D721Med (cell line): ENCODE measurements at places on chromosomes 5 and 9.

DNA sequence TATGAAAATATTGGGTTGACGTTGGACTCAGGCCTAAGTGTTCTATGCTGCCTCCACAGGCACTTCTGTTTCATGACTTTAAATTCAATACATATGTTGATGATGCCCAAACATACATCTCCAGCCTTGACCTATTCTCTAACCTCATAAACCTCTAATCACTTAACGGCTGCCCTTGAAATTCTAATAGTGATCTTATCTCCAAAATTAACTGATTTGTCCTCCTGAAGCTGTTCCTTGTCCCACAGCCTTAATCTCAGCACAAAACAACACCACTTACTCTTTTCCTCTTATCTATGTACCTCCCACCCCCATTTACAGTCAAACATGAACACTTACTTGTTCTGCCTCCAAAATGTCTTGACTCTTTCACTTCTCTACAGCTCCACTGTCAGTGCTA, 43.3 kb downstream of the FGF10 start:
- DNase-seq = no peak

DNA sequence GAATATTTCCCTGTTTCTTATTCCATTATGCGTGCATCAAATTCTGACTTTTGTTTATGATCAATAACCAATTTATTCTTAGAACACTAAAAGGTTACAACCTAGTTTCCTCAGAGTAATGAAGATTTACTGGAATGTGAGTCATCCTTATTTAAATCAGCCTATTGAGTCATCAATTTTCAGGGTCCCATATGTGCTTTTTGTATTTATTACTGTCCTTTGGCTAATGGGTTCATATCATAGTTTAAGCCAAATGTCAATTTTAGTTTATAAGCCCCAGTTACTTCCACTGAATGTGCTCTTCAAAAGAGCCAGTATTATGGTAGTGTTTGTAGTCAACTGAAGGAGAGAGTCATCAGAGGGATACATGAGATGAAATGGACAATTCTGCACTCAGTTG, 359.2 kb downstream of the PRR16 start:
- no peak for DNase-seq

- DNase-seq = no peak
These were observed 51.8 kb downstream of the ATG10 start for GRCh38 chr5:82023644-82024043.

GRCh38 chr9:98972716-98973115, 29.0 kb downstream of the COL15A1 start:
- DNase-seq = no peak

- no peak for DNase-seq
These were observed 127.5 kb upstream of the PLCXD3 start for GRCh38 chr5:41637869-41638268.

DNA sequence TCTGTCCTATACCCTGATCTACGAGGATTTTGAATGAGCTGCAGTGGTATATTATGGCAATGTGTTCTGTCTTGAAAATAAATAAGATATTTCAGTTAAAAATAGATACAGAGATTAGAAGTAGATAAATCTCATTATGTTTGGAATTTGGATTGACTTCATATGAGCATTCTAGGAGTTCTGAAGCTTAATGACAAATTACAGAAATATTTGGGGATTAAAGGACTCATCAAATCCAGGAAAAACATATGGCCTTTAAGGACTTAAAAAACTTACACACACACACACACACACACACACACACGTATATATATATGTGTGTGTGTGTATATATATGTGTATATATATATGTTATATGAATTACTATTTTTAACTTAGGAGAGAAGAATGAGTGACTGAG, 446.9 kb upstream of the CD180 start:
- no peak for DNase-seq

DNA sequence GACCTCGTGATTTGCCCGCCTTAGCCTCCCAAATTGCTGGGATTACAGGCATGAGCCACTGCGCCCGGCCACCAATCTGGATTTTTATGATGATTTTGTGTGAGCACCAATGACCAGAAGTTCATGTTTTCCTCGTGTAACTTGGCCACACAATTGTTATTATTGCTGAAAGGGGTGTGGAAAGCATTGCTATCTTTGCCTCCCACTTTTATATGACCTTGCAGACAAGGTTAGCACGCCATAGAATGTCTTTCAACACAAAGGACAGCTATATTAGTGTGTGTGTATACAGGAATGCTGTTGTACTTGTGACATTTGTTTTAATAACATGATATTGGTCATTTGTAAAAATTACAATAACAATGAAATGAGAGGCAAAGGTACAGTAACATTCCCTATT, 155.0 kb upstream of the ERCC6L2 start:
- no peak for DNase-seq

GRCh38 chr5:8474569-8474930, 605.6 kb downstream of the MTRR start:
- no peak for DNase-seq

- DNase-seq = no peak
These were observed 26.1 kb upstream of the AKNA start for GRCh38 chr9:114413861-114414301.

- no peak for DNase-seq
These were observed 13.1 kb upstream of the LPAR1 start for GRCh38 chr9:111051400-111051799.

DNA sequence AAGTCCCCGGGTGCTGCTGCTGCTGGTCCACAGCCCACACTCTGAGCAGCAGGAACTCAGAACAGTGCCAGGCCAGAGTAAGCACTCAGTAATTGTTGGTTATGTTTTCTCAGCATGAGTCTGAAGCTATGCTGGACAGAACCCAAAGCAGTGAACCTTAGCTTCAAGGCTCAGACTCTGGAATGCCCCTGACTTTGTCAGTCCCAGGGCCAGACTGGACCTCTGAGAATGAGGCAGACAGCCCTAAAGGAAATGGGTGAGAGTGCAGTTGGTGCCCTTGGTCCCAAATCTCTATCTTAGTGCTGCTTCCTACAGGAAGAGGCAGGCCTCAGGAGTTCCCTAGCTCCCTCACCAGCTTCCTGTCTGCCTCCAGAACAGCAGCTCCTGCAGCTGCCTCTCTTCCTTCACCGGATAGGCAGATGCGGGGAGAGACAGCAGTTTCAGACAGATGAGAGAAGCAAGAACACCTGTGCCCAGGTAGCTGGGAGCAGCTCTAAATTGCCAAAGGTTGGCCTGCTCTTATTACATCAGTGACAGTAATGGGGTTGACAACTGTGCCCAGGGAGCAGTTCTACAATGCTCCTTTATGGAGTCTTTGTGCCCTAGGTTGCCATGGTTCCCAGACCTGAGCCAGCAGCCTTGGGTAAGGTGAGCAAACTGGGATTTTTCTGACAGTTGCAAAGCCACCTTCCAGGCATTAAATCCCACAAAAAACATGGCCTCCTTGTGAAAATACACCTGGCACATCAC, 82.2 kb upstream of the CXCL14 start:
- no peak for DNase-seq

GRCh38 chr5:56327809-56328208, 94.7 kb upstream of the ANKRD55 start:
- no peak for DNase-seq

GRCh38 chr5:128216860-128217531, 133.4 kb downstream of the SLC12A2 start:
- no peak for DNase-seq

- no peak for DNase-seq
These were observed 140.1 kb downstream of the KDM4C start for GRCh38 chr9:6897898-6898302.

GRCh38 chr5:151758141-151758429, 346 bp downstream of the ATOX1 start:
- DNase-seq = no peak

- DNase-seq = no peak
These were observed 104.7 kb downstream of the DROSHA start for GRCh38 chr5:31427013-31427723.

DNA sequence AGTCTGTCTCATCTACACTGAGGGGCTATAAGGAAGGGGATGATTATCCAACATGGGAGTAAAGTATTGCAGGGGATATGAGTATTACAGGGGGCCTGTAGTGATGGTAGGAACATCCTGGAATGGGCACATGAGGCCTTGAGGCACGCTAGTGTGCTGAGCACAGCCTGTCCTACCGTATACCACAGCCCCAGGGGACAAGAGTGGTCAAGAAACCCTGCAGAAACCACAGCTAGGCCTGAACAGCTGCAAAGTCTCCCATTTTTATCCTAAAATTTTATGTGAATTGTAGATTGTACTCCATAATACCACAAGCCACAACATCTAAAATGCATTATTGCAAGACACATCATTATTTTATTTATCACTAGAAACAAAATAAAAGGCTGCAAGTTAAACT, 136.3 kb upstream of the ASTN2 start:
- no peak for DNase-seq

- DNase-seq = no peak
These were observed 3.7 kb upstream of the SCGB3A1 start for GRCh38 chr5:180595046-180595379.

- DNase-seq = no peak
These were observed 77.5 kb downstream of the RXRA start for GRCh38 chr9:134403682-134404301.

- DNase-seq = no peak
These were observed 2.1 kb upstream of the MYMK start for GRCh38 chr9:133526721-133527321.

- no peak for DNase-seq
These were observed 531.9 kb upstream of the CHD1 start for GRCh38 chr5:99460701-99461100.

DNA sequence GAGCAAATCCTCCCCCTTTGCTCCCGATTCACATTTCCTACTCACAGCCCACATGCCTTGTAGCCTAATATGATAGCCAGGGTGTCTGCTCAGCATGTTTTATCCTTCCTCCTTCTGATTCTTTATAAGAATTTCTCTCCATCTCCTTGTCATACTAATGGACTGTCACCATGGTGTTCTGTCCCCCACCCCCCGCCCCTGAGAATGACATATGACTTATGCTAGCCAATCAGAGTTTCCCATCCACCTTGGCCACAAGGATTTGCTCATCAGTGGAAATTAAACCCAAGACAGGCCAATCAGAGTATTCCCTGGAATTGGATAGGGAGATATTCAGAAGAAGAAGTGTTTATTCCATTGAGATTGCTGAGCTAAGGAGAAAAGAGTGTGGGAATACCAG, 16.0 kb downstream of the ABLIM3 start:
- no peak for DNase-seq

DNA sequence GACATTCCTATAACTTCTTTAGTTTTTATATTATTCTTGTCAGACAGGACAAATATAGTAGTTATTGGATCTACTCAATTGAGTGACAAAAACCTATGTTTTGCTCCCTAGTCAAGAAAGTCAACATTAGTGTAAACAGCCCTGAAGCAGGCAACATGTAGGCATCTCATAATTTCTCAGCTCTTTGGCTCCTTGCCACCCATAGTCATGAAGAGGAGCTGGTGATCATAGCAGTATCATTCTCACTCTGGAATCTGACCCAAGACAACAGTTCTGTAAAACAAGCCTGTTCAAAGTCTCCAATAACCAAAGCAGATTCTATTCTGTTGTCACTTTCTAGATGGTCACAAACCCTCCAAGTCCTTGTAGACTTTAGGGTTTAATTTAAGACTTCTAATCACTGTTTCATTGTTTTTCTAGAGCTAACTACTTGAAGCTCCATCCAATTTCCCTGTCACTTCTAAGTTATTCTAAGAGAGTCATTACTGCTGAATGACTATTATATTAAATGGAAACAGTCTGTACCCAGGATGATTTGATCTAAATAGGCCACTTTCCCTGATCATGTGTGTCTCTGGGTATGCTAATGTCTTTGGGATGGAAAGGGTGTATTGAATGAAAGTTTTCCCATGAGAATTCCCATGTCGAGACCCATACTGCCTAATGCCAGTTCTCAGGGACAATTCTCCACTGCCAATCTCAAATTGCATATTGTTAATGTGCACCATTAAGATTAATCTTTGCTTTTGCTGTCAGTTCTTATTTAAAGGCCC, 533.3 kb downstream of the ACTL7B start:
- DNase-seq = no peak

GRCh38 chr5:19987612-19988361, at the start of gene CDH18:
TSS of gene CDH18 (minus strand) at chr5:19988200. CDS start at chr5:19838986, 149,214 bp downstream.
- peak; percentile 34 for DNase-seq

GRCh38 chr5:158014372-158014771, 155.4 kb upstream of the CLINT1 start:
- no peak for DNase-seq

GRCh38 chr5:123080215-123080614, 8.8 kb upstream of the PRDM6 start:
- no peak for DNase-seq

DNA sequence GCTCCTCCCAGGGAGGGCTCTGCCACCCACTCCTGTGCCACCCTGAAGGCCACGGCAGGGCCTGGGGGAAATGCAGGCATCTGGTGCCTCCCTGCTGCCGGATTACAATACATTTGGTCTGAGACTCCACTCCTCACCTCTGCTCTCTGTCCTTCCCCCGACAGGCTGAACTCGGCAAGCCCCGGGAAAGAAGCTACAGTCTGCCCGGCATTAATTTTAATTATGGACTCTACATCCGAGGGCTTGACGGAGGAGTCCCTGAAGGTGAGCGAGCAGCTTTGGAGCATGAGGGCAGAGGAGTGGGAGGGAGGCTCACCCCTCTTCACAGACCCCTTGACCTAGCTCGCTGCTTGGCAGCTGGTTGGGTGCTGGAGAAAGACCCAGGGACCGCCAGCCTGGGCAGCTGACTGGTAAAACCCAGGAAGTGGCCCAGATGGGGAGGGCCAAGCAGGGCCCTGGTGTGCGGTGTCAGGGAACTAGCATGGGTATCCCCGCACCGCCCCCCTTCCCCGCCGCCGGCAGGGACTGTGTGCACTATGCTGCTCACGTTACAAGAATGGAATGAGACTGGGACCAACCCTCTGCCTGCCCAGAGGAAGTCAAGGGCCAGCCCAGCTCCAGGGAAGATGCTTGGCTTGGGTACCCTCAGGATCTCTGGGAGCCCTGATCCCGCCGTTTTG, 83.7 kb upstream of the BARHL1 start:
- no peak for DNase-seq

GRCh38 chr5:108728566-108729241, 19.0 kb upstream of the FER start:
- DNase-seq = no peak

DNA sequence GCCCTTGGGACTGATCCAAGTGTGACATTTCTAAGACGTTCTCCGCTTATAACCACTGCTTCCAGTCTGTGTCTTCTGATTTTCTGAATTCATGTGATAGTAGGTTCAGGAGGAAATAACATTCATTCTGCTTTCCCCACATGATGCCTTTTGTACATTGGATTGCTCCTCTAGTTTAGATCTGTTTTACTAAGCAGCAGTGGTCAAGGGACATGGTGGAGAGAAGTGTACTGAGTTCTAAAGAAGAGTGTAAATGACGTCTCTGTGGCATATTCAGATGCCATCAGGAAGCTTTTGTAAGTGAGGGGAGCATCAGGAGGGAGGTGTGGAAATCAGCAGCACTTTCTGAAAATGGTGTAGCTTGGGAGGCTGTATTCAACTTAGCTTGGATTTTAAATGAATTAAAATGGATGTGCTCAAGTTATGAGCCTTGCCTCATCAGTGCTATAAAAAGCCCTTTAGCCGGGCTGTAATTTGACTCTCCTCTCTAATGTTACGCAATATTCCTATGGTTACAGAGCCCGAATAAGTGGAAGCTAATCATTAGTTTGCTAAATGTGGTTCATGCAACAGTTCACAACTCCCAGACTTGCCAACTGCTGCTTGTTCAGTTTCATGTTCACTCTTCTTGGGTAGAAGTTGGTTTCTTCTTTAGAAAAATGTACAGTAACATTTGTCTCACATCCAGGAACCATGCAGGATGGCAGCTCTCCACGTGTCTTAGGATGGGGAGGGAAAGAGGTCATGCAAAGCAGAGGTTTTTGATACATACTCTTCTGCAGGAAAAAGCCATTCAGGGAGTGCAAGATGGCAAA, 281.3 kb downstream of the ARHGAP26 start:
- DNase-seq = no peak

- DNase-seq = no peak
These were observed 121.6 kb downstream of the MEF2C start for GRCh38 chr5:88761269-88761850.
